ENCODE measurements at places on chromosomes 1 and 21.

- no peak for DNase-seq
Measured at GRCh38 chr1:20302108-20302471, 11.4 kb downstream of the VWA5B1 start.

DNA sequence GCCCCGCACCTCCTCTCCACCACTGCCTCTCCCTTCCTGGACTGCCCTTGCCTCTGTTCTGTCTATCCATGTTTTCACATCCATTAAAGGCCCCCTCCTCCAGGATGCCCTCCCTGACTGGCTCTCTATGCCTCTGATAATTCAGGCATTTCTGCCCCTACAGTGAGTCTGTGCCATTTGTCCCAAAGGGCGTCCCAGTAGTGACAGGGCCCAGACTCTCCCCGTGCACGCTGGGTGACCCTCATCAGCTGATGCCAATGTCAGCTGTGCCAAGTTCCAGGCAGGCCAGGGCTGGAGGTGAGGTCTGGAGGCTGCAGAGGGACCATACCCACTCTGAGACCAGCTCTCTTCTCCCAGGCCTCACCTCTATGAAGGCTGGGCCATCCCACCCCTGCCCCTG lies 3.2 kb upstream of the PLEKHG5 start:
- no peak for DNase-seq

DNA sequence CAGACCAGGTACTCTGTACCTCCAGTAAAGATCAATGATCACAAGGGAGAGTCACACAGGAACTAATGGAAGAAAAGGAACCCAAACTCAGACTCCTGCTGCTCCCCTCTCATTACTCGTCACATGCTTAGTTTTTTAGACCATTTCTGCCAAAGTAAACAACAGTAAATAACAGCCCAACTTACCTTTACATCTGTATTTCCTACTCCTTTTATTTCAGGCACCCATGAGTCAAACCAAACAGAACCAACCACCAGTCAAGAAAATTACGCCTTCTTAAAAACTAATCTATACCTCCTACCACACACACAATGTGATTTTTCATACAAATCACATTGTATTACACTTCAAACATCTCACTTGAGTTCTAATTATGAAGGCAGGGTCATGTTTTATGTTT lies 61.4 kb upstream of the HTR1D start:
- DNase-seq: no peak

GRCh38 chr1:234631721-234632125 lies 21.7 kb upstream of the IRF2BP2 start:
- DNase-seq: no peak

- DNase-seq: no peak
Measured at GRCh38 chr1:92194511-92194910, 23.2 kb upstream of the C1orf146 start.

GRCh38 chr21:39867198-39867650 lies at the start of gene PCP4:
Gene PCP4 (plus strand): TSS chr21:39867438. CDS start chr21:39867502, 64 bp downstream.
- no peak for DNase-seq
